ENCODE measurements at places on chromosomes 6 and 20.

DNA sequence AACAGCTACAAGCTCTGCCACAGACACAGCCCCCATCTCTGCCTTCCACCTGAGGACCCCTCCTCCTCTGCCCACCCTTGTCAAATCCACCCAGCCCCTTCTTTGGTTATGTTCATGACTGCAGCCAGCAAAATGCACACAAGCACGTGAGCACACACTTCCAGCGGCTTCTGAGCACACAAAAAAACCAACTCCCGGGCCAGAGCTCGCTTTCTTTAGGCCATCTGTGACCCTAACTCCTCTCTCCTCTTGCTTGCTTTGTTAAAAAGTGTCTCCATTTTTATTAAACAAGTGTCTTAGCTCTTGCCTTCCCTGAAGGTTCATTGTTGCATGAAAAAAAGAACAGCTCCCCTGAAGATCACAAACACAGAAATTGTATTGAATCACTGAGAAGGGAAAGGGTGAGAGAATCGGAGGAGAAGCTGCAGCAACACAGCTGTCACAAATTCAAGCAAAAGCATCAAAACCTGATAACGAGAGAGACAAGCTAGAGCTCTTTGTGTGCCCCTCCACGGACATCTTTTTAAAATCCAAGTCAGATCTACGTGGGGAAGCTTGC lies 142.1 kb downstream of the CD83 start:
- DNase-seq = no peak

GRCh38 chr6:36349240-36349639 lies 12.6 kb upstream of the BNIP5 start:
- peak; percentile 13 for DNase-seq

GRCh38 chr20:63371291-63371865 lies 10.2 kb upstream of the CHRNA4 start:
- DNase-seq = no peak

DNA sequence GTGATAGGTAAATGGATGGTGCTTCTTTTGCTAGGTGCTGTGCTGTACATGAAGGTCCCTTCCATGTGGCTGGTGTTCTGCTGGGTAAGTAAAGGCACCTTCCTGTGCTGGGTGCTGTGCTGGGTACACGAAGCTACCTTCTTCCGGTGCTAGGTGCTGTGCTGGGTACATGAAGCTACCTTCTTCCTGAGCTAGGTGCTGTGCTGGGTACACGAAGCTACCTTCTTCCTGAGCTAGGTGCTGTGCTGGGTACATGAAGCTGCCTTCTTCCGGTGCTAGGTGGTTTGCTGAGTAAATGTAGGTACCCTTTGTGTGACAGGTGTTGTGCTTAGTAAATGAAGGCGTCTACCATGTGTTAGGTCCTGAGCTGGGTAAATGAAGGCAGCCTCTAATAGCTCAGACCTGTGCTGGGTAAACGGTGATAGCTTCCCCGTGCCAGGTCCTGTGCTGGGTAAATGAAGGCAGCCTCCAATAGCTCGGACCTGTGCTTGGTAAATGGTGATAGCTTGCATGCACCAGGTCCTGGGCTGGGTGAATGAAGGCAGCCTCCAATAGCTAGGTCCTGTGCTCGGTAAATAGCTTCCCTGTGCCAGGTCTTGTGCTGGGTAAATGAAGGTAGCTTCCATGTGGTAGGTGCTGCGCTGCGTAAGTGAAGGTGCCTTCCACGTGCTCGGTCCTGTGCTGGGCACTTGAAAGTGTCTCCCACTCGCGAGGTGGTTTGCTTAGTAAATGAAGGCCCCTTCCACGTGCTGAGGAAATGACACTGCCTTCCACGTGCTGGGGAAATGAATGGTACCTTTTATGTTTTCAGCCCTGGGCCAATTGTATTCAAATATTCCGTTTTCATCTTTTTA lies 115.5 kb downstream of the ERMARD start:
- DNase-seq = no peak

DNA sequence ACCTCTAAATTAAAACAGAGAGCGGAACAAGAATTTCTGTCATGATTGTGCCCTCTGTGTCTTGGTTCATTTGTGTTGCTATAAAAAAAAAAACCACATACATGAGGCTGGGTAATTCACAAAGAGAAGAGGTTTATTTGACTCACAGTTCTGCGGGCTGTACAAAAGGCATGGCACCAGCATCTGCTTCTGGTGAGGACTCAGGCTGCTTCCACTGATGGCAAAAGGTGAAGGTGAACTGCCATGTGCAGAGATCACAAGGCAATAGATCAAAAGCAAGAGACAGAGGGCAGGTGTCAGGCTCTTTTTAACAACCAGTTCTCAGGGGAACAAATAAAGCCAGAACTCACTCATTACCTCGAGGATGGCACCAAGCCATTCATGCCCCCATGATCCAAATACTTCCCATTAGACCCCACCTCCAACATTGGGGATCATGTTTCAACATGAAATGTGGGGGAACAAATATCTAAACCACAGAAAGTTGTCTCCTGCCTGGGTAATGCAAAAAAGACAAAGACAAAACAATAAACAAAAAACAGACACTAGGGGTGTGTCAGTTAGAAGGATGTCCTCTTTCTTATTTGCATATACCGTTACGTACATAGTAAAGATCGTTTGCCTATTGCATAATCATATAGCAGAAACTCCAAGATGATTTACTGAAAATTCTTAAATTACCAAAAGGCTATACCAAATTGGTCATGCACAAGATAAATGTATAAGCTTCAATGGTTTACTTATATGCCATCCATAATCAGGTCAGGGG lies 17.0 kb downstream of the SERPINB9 start:
- no peak for DNase-seq
